ENCODE measurements at places on chromosomes 5 and 9. TPM values are rescaled to one million over a fixed set of nuclear protein-coding genes. Genes with fewer than 3 reads are reported as not detected.

Gene ENTREP1
- 4.3 TPM for polyA plus RNA-seq

Gene SOWAHA
- 9.5 TPM for polyA plus RNA-seq

Gene EXOC3
- polyA plus RNA-seq, result 69.2 TPM

Gene SLC12A7
- polyA plus RNA-seq, result 80.0 TPM

Gene CNTFR
- 92.8 TPM for polyA plus RNA-seq

Gene SCAMP1
- 30.7 TPM for polyA plus RNA-seq

Gene FBXL7
- 18.8 TPM for polyA plus RNA-seq

Gene PCDHGA11
- polyA plus RNA-seq, result 1.6 TPM

Gene PCDHB16
- polyA plus RNA-seq, result 20.5 TPM

Gene DDX4
- not detected for polyA plus RNA-seq

Gene CTNND2
- 50.4 TPM for polyA plus RNA-seq

Gene INSL6
- not detected for polyA plus RNA-seq

Gene PHF24
- polyA plus RNA-seq, result 14.7 TPM

Gene SPAG8
- polyA plus RNA-seq, result 3.3 TPM

Gene SPINK4
- polyA plus RNA-seq, result not detected

Gene NOXA1
- 7.3 TPM for polyA plus RNA-seq

Gene CLTB
- 141 TPM for polyA plus RNA-seq

Gene TXNDC8
- polyA plus RNA-seq, result not detected

Gene CETN3
- polyA plus RNA-seq, result 25.4 TPM

Gene PITX1
- polyA plus RNA-seq, result 5.9 TPM

Gene RGS7BP
- polyA plus RNA-seq, result 1.1 TPM

Gene ECM2
- polyA plus RNA-seq, result 1.3 TPM

Gene PDLIM4
- polyA plus RNA-seq, result 15.9 TPM

Gene ACSL6
- 4.8 TPM for polyA plus RNA-seq

Gene STPG3
- not detected for polyA plus RNA-seq

Gene PPP3R2
- not detected for polyA plus RNA-seq

Gene CCDC183
- polyA plus RNA-seq, result 4.8 TPM

Gene ALAD
- polyA plus RNA-seq, result 46.2 TPM

Gene ANKRD55
- 0.48 TPM for polyA plus RNA-seq

Gene POLR3G
- 0.51 TPM for polyA plus RNA-seq

Gene FAXDC2
- polyA plus RNA-seq, result 42.4 TPM

Gene CCDC180
- polyA plus RNA-seq, result 1.4 TPM

Gene KCNN2
- polyA plus RNA-seq, result 5.1 TPM

Gene SLC46A2
- not detected for polyA plus RNA-seq

Gene DAB2IP
- 33.1 TPM for polyA plus RNA-seq

Gene ANGPTL2
- polyA plus RNA-seq, result 14.9 TPM

Gene BRINP1
- polyA plus RNA-seq, result 25.0 TPM

Gene TEX48
- not detected for polyA plus RNA-seq

Gene PRLR
- polyA plus RNA-seq, result 0.07 TPM

Gene ENHO
- 211 TPM for polyA plus RNA-seq

Gene CAMSAP1
- 44.7 TPM for polyA plus RNA-seq

Gene TMEM171
- polyA plus RNA-seq, result 2.1 TPM

Gene PCDHGB6
- polyA plus RNA-seq, result 3.8 TPM

Gene LCN9
- not detected for polyA plus RNA-seq

Gene PAEP
- polyA plus RNA-seq, result not detected

Gene GBGT1
- 6.6 TPM for polyA plus RNA-seq

Gene PCDHGA6
- polyA plus RNA-seq, result 2.4 TPM
